Suprapubic skin (tissue), 4 donors: ENCODE measurements at places on chromosomes 16 and 17.

GRCh38 chr17:4479982-4480751, 18.5 kb upstream of the SPNS2 start:
- no peak for DNase-seq

- no peak for DNase-seq
These were observed 30.1 kb downstream of the IKZF3 start for GRCh38 chr17:39834017-39834416.

DNA sequence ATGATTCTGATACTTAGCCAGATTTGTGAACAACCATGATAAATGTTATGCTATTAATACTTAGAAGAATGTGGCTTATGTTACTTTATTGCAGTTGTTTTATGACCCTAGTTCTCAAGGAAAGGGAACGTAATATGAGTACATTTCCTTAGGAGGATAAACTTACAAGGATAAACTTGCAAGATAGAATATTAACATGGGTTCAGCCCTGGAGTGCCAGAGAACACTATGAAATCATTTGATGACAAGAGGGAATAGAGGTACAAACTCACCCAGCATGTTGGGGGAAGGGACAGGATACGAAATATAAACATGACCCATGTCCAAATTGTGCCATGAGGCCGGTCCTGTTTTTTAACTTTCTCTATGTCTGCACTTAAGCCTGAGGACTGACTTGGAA, 13.0 kb upstream of the ABCA5 start:
- DNase-seq, result no peak

DNA sequence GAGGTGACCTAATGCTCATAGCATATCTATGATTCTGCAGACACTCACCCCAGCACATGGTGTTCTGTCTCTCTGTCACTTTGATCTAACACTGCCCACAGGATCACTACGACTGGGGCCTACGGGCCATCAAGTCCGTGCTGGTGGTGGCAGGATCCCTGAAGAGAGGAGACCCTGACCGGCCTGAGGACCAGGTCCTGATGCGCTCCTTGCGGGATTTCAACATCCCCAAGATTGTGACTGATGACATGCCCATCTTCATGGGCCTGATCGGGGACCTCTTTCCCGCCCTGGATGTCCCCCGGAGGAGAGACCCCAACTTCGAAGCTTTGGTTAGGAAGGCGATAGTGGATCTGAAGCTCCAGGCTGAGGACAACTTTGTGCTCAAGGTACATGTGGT, 146.4 kb downstream of the DNAH9 start:
- no peak for DNase-seq

- no peak for DNase-seq
These were observed 25.6 kb upstream of the NTN1 start for GRCh38 chr17:8995711-8996110.

DNA sequence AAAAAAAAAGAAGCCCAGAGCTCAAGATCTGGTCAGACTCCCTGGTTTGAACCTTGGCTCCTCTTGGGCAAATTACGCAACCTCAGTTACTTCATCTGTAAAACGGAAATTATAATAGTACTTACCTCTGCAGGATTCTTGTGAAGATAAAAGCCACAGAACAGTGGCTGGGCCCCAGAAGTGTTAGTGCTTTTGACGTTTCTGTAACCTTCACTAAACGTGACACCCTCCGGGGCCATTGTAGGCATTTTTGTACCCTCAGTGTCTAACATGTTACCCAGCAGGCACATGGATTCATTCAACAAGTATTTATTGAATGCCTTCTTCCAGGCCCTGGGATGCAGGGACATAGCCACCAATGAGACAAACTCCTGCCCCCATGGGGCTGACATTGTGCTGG, 58.0 kb downstream of the PITPNC1 start:
- no peak for DNase-seq

- DNase-seq, result no peak
These were observed 788 bp upstream of the PRCD start for GRCh38 chr17:76538941-76539570.

DNA sequence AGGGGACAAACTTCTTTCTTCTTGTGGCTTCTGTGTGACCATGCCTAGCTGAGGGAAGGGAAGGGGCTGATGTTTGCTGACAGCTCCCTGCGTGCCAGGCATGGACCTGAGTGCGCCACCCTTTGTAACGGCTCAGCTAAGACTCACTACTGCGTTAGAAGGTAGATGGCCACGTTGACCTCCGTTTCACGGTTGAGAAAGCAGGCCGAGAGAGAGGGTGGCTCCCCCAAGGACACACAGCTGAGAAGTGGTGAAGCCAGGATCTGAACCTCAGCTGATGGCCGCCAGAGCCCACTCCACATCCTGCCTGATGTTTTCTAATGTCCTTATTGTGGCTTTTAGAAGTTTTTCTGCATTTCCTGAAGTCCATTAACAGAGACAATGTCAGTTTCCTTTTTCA, 45.1 kb downstream of the RGS9 start:
- no peak for DNase-seq

DNA sequence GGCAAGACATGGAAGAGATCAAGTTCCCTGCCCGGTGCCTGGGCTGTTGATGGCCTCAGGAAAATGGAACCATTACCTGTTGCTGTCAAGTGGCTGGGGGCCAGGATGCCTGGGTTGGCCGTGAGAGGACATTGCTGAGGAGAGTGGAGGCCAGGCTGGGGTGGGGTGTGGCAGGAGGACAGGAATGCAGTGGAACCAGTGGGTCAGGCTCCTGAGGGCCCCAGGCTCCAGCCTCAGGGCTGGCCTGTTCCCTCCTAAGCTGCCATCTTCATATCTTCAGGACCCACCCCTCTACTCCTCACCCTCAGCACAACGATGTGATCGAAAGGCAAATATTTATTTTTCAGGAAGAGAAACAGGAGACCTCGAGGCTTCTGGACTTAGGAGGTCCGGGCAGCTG, 8.5 kb upstream of the YPEL3 start:
- DNase-seq, result no peak

GRCh38 chr16:86930001-86930400, 351.7 kb downstream of the FOXL1 start:
- no peak for DNase-seq

- DNase-seq, result no peak
These were observed 23.5 kb downstream of the OMG start for GRCh38 chr17:31273516-31273915.

DNA sequence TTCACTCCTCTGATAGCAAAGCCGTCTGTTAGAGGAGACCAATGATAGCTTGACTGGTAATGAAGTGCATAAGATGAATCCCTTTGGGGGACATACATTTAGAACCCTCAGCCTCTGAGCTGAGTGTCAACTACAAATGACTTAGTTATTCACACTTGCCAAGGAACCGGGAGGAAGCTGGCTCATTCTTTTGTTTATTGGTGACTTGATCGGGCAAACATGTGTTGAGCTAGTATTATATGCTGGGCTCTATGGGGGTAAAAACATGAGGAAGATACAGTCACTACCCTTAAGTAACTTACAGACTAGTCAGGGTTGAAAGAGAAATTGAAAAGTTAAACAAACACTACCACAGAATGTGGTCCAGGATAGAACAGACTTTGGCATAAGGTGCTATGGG, 3.0 kb downstream of the CCL16 start:
- no peak for DNase-seq

DNA sequence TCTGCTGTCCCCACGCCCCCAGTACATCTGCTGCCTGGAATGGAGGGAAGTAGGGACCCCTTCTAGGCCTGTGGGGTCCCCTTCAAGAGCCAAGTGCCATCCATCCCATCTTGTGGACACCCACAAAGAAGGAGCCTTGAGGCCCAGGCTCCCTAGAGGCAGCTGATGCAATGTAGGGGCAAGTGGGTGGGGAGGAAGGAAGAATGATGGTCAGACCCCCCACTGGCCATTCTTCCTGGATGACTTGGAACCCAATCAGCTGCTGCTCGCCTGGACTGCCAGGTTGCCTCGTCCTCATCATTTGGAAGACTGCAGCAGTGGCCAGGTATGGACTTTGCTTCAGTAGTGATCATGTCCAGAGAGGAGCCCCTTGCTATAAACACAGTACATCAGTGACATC, 48.9 kb downstream of the SMPD3 start:
- no peak for DNase-seq

GRCh38 chr16:87602821-87603683, 744 bp downstream of the JPH3 start:
- DNase-seq, result no peak

DNA sequence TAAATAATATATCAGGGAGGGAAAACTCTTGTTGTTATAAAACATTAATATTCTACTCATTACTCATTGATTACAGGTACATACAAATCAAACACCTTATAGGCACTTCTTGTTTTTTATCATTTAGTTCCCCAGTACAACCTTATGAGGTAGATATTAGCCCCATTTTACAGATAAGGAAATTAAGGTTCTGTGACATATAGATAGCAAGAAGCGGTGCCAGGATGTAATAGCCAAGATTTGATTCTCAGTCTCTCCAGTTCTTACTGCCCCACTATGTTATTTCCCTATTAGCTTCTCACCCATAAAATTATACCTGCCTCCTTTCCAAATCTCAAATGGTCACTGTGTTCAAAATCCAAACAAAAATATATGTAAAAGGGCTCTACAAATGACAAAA, 36.9 kb downstream of the CMTM3 start:
- no peak for DNase-seq

DNA sequence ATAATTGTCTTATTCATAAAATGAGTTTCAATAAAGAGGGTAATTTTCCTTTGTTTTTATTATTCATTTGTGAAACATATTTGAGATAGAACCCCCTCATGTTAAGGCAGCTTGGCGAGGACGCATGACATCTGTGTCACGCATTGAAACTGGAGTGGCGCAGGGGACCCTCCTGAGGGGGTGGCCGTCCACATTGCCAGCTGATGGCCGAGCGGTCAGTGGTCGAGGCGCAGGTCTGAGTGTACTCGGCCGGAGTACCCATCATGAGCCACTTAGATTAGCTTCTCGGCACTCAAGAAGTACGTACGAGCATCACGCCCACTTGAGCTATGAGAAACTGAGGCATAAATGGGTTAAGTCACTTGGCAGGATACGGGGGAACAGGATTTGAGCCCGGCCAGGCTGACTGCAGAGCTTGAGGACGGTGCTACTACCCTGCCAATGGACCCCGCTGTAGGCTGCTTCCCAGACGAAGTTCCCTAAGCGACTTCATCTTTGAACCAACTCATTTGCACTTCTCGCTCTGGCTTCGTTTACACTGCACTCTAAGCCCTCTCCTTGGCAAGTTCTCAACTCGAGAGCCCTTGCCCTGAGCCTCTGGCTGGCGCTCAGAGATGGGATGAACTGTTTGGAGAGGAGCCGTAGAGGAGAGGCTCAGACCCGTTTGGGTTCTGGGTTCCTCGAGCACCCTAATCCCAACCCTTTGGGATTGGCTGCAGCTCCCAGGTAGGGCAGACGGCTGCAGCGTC, 91.8 kb downstream of the SDK2 start:
- no peak for DNase-seq

DNA sequence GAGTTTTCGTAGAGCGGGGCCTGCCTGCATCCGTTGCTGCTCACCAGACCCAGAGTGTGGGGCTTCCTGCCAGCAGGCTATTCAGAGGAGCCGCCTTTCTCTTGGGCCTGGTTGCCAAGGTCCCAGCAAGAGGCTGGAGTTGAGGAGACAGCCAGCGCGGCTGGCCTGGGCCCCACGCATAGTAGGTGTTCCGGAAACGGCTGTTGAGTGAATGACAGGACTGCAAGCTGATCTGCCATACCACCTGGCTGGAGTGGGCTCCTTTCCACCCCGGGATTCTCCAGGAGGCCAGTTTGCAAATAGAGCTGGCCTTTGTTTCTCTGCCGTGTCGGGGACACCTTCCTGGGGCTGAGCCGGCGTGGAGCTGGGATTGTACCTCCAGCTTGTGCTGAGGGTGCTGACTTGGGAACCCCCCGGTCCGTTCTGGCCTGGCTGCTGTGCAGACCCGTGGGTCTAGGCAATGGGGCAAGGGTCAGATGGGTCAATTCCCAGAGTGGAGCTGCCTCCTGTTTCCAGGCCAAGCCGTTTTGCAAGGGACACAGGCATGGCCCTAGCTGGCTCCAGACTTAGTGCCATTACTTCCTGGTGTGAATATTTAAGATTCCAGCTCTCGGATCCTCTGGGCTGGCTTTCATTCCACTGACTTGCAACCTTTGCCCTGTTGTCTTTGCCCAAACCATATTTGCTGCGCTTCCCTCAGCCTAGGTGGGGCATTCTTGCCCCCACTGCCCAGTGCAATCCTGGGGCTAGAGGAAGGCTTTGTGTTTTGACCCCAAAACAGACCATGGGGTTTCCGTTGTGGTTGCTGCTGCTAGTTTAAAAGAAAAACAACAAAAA, 68.8 kb downstream of the CMIP start:
- no peak for DNase-seq

DNA sequence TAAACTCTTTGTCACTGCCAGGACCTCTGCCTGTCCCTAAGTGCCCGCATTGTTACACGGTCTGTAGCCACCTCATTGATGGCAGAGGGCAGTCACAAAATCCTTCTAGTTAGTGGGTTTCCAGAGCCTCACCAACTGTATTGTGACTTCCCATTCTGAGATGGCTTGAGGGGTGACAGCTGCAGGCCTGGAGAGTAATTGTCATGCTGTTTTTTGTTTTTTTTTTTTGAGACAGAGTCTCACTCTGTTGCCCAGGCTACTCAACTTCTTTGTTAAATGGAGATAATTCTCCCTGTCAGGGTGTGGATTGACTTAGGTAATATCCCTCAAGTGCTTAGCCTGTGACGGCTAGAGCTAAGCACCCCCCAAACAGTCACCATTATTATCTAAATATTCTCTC, 77.9 kb downstream of the SDR42E1 start:
- DNase-seq, result no peak

DNA sequence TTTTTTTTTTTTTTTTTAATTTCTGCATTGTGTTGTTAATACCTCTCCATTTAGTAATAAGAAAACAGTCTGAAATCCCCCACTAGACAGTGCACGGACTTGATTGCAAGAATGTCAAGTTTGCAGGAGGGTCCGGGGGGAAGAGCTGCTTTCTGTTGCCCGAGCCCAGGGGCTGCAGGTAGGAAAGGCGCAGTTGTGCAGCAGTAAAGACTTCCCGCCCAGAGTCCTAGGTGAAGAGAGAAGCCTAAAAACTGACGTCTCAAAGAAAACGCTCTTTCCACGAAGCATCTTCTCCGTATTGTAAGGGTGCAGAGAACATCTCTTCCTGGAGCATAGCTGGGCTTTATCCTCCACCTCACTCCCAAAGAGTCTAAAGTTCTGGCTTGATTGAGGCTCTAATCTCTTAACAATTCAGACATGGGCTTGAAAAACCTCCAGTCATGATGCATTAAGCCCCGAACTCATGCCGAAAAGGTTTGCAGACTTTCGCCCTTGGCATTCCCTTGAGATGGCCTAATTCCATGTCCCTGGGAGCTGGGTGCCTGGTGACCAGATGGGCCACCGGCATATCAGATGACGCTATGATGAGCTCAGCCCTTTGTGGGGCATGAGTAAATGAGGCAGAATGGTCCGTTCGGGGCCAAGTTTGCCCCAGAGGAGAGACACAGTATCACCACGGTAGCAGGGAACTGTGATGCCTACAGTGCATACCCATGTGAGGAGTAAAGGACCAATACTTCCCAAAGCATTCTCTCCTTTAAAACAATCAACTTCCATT, 436.2 kb upstream of the ZFHX3 start:
- DNase-seq, result no peak

- DNase-seq, result no peak
These were observed 128.7 kb downstream of the CHD9 start for GRCh38 chr16:53183442-53183841.

- no peak for DNase-seq
These were observed 120.5 kb downstream of the C16orf95 start for GRCh38 chr16:87196661-87197060.
